Breast epithelium (tissue), 4 donors: ENCODE measurements at places on chromosomes 5 and 9. TPM values are rescaled to one million over a fixed set of nuclear protein-coding genes. Genes with fewer than 3 reads are reported as not detected.

- no peaks in the 10 kb centered on the region for H3K4me1 ChIP-seq
- H3K36me3 ChIP-seq: no peaks in the 10 kb centered on the region
- no peaks in the 10 kb centered on the region for H3K27me3 ChIP-seq
- no peak for DNase-seq
- no peak overlapping the region for H3K4me3 ChIP-seq
- no peak overlapping the region for H3K27ac ChIP-seq
Observed at GRCh38 chr9:33778700-33779351, 16.5 kb upstream of the PRSS3 start.

- no peaks in the 10 kb centered on the region for H3K27me3 ChIP-seq
- H3K4me1 ChIP-seq: no peaks in the 10 kb centered on the region
- H3K36me3 ChIP-seq: no peaks in the 10 kb centered on the region
- DNase-seq: no peak
- H3K27ac ChIP-seq: no peak overlapping the region
Observed at GRCh38 chr5:36378551-36378950, 76.8 kb upstream of the RANBP3L start.

DNA sequence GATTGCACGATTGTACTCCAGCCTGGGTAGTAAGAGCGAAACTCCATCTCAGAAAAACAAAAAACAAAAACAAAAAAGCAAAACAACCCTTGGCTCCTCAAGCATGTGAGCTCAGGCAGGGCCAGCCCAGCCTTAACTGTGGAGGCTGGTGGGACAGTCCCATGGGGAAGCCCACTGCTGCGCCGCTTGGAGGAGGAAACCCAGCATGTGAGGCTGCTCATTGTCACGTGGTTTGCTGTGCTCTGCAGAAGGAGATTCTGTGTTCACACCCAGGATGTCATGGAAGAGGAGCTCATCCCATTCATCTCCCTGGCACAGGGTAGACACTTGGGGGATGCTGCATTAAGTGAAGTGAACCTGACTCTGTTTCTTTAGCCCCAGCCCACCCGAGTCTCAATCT, 4.0 kb downstream of the ZBED3 start:
- no peaks in the 10 kb centered on the region for H3K27me3 ChIP-seq
- H3K27ac ChIP-seq: no peak overlapping the region
- H3K4me1 ChIP-seq: no peaks in the 10 kb centered on the region
- no peak for DNase-seq

DNA sequence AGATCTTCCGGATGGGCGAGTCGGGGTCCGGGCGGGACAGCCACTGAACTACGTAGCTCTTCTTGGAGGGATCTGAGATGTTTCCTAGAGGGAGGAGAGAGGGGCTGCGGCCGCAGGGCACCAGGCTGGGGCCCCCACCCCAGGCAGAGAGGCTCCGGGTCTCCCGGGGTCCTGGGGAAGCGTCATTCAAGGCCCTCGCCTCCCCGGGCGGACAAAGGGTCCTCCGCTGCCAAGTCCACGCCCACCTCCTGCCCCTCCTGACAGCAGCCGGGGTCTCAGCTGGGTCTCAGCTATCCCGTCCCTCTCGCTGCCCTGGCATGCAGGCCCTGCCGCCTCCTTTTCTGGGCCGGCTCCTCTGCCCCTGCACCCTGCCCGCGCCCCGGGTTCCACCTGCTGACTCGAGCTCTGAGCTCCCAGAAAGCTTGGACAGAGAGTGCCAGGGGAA, 61.5 kb downstream of the ZNF354C start:
- no peak for DNase-seq
- no peak overlapping the region for H3K4me3 ChIP-seq
- no peaks in the 10 kb centered on the region for H3K4me1 ChIP-seq
- no peak overlapping the region for H3K27ac ChIP-seq

GRCh38 chr5:54632131-54632701, 114.7 kb downstream of the SNX18 start:
- no peaks in the 10 kb centered on the region for H3K4me1 ChIP-seq
- peak overlapping the region; percentile 43 for H3K27ac ChIP-seq
- no peak for DNase-seq
- no peaks in the 10 kb centered on the region for H3K27me3 ChIP-seq

- H3K27ac ChIP-seq: no peak overlapping the region
- no peaks in the 10 kb centered on the region for H3K4me1 ChIP-seq
- no peak overlapping the region for H3K4me3 ChIP-seq
Observed at GRCh38 chr5:115850744-115851416, 9.1 kb downstream of the AP3S1 start.

DNA sequence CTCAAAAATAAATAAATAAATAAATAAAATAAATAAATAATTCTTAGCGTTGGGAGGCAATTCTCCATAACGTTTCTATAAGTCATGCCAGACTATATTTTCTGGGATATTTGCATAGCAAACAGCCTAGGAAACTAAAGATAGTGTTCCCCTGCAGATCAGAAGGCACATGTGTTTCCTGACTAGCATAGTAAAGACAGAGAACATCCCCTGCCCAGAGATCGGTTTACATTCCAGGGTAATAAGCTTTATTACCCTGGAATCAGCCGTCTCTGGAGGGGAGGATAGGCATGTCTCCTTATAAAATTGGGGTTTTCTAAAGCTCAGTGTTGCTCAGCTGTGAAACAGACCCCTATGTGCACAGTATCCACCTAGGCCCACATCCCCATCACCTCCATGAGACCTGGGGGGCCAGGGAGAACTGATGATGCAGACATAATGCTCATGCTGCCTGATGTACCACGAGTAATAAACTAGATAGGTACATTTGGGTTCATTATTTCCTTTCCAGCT, 36.9 kb upstream of the IFNK start:
- H3K4me1 ChIP-seq: no peaks in the 10 kb centered on the region
- H3K27me3 ChIP-seq: no peaks in the 10 kb centered on the region
- H3K36me3 ChIP-seq: no peaks in the 10 kb centered on the region
- H3K4me3 ChIP-seq: no peak overlapping the region
- no peak for DNase-seq
- no peak overlapping the region for H3K27ac ChIP-seq

GRCh38 chr5:113330533-113331208, 104.1 kb downstream of the TSSK1B start:
- H3K27me3 ChIP-seq: no peaks in the 10 kb centered on the region
- H3K4me1 ChIP-seq: no peaks in the 10 kb centered on the region
- H3K27ac ChIP-seq: no peak overlapping the region
- no peak overlapping the region for H3K4me3 ChIP-seq
- peak; percentile 52 for DNase-seq
- no peaks in the 10 kb centered on the region for H3K36me3 ChIP-seq

GRCh38 chr5:91160714-91161285, 222.3 kb downstream of the ARRDC3 start:
- H3K36me3 ChIP-seq: no peaks in the 10 kb centered on the region
- no peak for DNase-seq
- H3K27me3 ChIP-seq: no peaks in the 10 kb centered on the region
- peak overlapping the region; percentile 52 for H3K27ac ChIP-seq
- H3K4me3 ChIP-seq: no peak overlapping the region

DNA sequence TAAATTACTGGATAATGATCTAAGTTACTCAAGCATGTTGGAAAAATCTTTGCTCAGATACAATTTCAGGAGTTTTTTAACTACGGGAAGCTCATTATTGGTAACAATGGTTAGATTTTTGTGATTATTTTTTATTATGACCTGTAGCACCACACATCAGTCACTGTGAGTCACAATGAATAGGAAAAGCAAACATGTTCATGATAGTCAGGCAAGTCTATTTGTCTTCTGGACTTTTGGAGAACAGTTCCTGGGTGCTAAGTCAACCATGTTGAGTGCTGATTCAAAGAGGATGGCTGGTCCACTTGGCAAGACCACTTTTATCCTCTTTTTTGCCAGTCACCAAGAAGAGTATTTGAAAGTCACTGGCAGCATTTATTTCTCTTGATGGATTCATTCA, 403.2 kb downstream of the KIF4B start:
- H3K27me3 ChIP-seq: no peaks in the 10 kb centered on the region
- H3K4me1 ChIP-seq: no peaks in the 10 kb centered on the region
- H3K36me3 ChIP-seq: no peaks in the 10 kb centered on the region
- no peak overlapping the region for H3K27ac ChIP-seq
- no peak overlapping the region for H3K4me3 ChIP-seq
- DNase-seq: no peak

- no peaks in the 10 kb centered on the region for H3K36me3 ChIP-seq
- no peaks in the 10 kb centered on the region for H3K27me3 ChIP-seq
- peaks cover 8% of the 10 kb centered on the region for H3K4me1 ChIP-seq
- H3K27ac ChIP-seq: no peak overlapping the region
Observed at GRCh38 chr5:177470759-177471536, 2.5 kb downstream of the DBN1 start.

DNA sequence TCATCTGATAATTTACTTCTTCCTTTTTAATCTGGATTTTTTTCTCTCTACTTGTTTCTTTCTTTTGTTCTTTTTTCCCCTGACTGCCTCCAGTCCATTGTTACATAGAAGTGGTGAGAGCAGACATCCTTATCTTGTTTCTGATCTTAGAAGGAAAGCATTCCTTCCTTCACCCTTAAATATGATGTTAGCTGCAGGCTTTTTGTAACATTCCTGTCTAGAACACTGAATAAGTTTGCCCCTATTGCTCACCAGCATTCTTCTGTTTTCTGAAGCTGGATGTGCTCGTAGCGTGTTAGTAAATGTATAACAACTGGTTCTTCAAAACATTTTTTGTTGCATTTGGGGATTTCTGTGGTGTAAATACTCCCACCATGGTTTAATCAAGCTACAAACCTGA, 136.7 kb upstream of the NFIL3 start:
- DNase-seq: no peak
- no peaks in the 10 kb centered on the region for H3K27me3 ChIP-seq
- H3K4me1 ChIP-seq: no peaks in the 10 kb centered on the region
- no peak overlapping the region for H3K27ac ChIP-seq
- no peaks in the 10 kb centered on the region for H3K36me3 ChIP-seq

DNA sequence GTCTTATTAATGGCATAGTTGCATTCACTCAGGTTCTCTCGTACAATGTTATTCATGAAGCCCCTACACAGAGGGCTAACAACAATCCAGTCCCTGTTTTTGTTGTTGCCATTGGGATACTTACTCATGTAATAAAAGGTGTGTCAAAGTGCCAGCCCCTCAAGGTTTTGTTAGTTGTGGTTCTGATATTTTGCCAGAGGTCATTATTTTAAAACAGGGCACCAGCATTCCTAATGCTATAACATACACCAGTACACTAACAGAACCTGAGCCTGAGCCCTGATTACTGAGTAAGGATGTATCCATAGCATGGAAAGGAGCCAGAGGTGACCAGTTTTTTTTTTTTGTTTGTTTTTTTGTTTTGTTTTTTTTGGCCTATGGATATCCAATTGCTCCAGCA, 50.2 kb downstream of the SMC2 start:
- H3K27me3 ChIP-seq: no peaks in the 10 kb centered on the region
- no peaks in the 10 kb centered on the region for H3K36me3 ChIP-seq
- H3K4me3 ChIP-seq: no peak overlapping the region

DNA sequence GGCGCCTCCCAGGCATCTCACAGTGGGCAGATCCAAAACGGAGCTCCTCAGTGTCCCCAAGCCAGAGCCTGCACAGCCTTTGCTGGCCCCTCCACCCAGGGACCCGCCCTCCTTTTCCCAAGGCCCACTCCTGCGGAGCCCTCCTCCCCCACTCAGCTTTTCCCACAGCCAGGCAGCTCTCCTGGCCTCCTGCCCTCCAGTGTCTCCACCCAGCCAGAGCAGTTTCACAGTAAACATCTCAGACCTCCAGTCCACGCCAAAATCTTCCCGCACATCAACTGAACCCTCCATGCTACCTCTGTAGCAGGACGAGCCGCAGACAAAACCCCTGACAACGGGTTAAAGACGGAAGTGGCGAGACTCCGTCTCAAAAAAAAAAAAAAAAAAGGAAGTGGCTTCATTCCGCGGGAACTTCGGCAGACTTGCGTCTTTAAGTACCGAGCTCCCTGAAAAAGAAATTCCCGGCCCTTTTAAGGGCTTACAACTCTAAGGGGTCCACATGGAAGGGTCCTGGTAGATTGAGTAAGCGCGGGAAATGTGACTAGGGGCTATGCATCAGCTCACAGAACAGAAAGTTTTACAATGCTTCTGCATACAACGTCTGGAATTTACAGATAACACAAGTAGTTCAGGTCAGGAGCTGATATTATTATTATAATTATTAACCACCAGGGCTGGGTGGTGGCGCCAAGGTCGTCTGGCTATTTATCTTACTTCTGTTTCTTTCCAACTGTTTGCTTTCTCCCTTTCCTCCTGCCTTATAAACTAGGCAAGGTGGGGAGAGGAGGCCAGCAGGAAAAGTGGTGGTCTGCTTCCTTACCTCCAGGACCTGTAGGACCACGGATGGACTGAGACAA, 11.4 kb upstream of the GRIN1 start:
- peak overlapping the region; percentile 82 for H3K4me3 ChIP-seq
- H3K36me3 ChIP-seq: no peaks in the 10 kb centered on the region
- peaks cover 13% of the 10 kb centered on the region for H3K4me1 ChIP-seq
- DNase-seq: no peak
- H3K27ac ChIP-seq: peak overlapping the region; percentile 75

- no peak overlapping the region for H3K4me3 ChIP-seq
- no peaks in the 10 kb centered on the region for H3K4me1 ChIP-seq
- DNase-seq: no peak
- H3K36me3 ChIP-seq: no peaks in the 10 kb centered on the region
- H3K27me3 ChIP-seq: no peaks in the 10 kb centered on the region
Observed at GRCh38 chr5:62473209-62473608, 60.6 kb downstream of the IPO11 start.

- no peaks in the 10 kb centered on the region for H3K27me3 ChIP-seq
- H3K4me3 ChIP-seq: no peak overlapping the region
- no peak overlapping the region for H3K27ac ChIP-seq
- H3K36me3 ChIP-seq: no peaks in the 10 kb centered on the region
- DNase-seq: no peak
- no peaks in the 10 kb centered on the region for H3K4me1 ChIP-seq
Observed at GRCh38 chr5:59807806-59808205, 85.7 kb downstream of the PDE4D start.

- peaks cover 12% of the 10 kb centered on the region for H3K27me3 ChIP-seq
- H3K4me1 ChIP-seq: peaks cover 5% of the 10 kb centered on the region
- no peak overlapping the region for H3K4me3 ChIP-seq
- H3K27ac ChIP-seq: no peak overlapping the region
- no peak for DNase-seq
Observed at GRCh38 chr5:88671106-88671504, 211.9 kb downstream of the MEF2C start.

DNA sequence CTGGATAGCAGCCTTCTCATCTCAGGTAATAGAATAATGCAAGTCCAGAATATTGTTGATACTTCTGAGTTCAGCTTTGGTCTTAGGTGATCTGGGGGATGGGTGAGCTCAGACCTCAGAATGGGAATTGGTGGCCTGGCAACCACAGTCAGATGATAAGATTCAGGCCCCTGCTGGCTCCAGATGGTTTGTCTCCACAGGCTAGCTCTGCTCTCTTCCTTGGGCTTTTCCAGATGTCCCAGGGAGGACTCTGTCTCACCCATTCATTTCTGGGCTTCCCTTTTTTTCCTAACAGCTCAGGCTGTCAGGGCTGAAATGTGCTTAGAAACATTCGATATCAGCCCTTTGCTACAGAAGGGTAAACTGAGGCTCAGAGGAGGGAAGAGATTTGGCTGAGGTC, 17.6 kb upstream of the TNFSF15 start:
- DNase-seq: no peak
- H3K27ac ChIP-seq: no peak overlapping the region
- no peaks in the 10 kb centered on the region for H3K4me1 ChIP-seq
- no peak overlapping the region for H3K4me3 ChIP-seq

PGM5 gene
- 22.2 TPM for total RNA-seq

GGTA1 gene
- 6.2 TPM for total RNA-seq

SPATA31C2 gene
- total RNA-seq: not detected

SPINK4 gene
- total RNA-seq: not detected

UNC5A gene
- total RNA-seq: 2.9 TPM

SLIT3 gene
- 103 TPM for total RNA-seq

DBH gene
- not detected for total RNA-seq

PROB1 gene
- 0.73 TPM for total RNA-seq
